Left renal cortex interstitium (tissue), 4 donors: ENCODE measurements at places on chromosomes 3 and 15. TPM values are rescaled to one million over a fixed set of nuclear protein-coding genes. Genes with fewer than 3 reads are reported as not detected.

DNA sequence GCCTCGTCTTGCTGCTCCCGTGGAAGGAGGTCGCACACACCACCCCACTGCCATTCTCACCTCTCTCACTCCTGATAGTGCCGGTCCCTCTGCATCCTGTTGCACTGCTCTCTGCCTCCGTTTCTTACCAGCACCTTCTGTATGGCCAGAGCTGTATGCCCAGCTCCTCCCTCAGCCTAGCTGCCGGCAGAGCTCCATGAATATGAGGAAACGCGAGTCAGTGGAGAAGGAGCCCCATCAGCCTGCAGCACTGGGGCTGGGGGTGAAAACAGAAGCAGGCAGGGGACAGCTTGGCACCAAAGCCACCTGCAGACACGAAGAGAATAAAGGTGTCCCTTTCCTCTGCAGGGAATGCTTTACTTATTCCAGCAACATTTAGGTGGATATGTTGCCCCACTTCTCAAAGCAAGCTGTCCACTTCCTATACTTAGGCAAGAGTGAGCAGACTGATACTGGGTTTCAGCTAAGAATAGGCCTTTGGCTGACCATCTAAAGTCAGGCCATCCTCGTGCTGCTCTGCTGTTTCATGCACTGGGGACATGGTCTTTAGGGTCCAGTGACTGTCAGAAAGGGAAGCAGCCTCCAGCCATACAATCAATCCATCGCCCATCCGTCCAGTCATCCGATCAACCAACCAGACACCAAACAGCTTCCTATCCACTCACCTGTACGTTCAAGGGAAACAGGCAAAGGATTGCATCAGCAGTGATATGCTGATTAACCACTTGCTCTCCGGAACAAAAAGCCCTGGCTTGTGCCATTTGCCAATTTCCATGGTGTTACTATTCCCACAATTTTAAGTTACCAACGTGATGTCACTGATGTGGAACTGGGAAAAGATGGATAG, 222.7 kb downstream of the XXYLT1 start:
- DNase-seq, result no peak

GRCh38 chr3:126117212-126117611, 33.3 kb upstream of the SLC41A3 start:
- DNase-seq, result no peak

- no peak for DNase-seq
These were observed 1375.4 kb downstream of the NSUN3 start for GRCh38 chr3:95438274-95438673.

DNA sequence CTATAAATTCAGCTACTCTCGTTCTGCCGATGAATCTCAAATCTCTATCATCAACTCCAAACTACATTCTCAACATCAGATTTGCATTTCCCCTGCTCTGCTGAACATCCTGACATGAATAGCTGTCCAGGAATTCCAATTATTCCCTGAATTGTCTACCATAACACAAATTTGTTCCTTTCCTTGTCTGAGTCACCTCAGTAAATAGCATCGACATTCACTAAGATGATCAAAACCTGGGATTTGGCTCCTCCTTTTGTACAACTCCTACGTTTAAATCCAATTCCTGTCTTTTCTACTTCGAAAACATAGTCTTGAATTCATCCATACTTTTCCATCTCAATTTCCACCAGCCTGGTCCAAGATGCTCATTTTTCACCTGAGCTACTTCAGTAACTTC, 107.0 kb downstream of the GREM1 start:
- DNase-seq, result no peak

DNA sequence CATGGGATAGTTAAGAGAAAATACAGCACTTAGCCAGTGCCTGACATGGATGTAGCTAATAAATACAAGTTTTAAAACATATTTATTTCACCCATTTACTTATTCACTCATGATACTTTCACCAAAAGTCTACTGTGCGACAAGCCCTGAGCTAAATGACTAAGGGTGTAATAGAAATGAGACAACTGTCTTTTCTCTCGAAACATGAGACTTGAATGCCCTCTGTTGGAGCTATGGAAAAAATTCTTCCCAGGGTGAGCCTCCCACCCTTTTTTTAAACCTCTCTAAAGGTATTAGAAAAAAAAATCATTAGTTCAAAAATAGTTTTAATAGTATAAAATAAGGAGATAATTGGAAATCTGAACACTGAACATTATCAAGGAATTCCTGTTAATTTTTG, 24.3 kb upstream of the RPL14 start:
- DNase-seq, result no peak

- DNase-seq, result no peak
These were observed 9.5 kb upstream of the DOCK3 start for GRCh38 chr3:50665081-50665840.

GRCh38 chr3:75144406-75144805, 519.7 kb upstream of the FRG2C start:
- no peak for DNase-seq

- no peak for DNase-seq
These were observed 20.8 kb downstream of the CORO2B start for GRCh38 chr15:68599560-68600071.

GRCh38 chr15:49270541-49271421, 100.7 kb downstream of the GALK2 start:
- DNase-seq, result no peak

SNUPN gene
- 32.7 TPM for polyA plus RNA-seq

OR5K3 gene
- polyA plus RNA-seq, result not detected

MESP2 gene
- polyA plus RNA-seq, result 0.34 TPM

ELL3 gene
- 3.2 TPM for polyA plus RNA-seq

ECE2 gene
- polyA plus RNA-seq, result 0.14 TPM

LTF gene
- 2.5 TPM for polyA plus RNA-seq
